CD4-positive, CD25-positive, alpha-beta regulatory T cell (primary cell): ENCODE measurements at places on chromosomes 11 and 22. TPM values are rescaled to one million over a fixed set of nuclear protein-coding genes. Genes with fewer than 3 reads are reported as not detected.

GRCh38 chr11:106520146-106520912 is 442.9 kb downstream of the AASDHPPT start:
- no peak for DNase-seq

TMPRSS13 gene
- polyA plus RNA-seq = 1.00 TPM

C11orf86 gene
- not detected for polyA plus RNA-seq

OR51B5 gene
- not detected for polyA plus RNA-seq

ADAMTS8 gene
- polyA plus RNA-seq = not detected

GRCh38 chr11:37038911-37039310 is 440.9 kb upstream of the RAG2 start:
- no peak for DNase-seq

GRCh38 chr11:69694781-69695180 is 9.0 kb downstream of the FGF19 start:
- no peak for DNase-seq

- DNase-seq = no peak
Measured at GRCh38 chr11:12205330-12205729, 94.9 kb downstream of the MICAL2 start.

PTS gene
- polyA plus RNA-seq = 7.1 TPM

- DNase-seq = no peak
Measured at GRCh38 chr22:19815823-19816290, 38.8 kb downstream of the GNB1L start.

RASGRP2 gene
- 170 TPM for polyA plus RNA-seq
